ENCODE measurements at places on chromosomes 7 and 10. TPM values are rescaled to one million over a fixed set of nuclear protein-coding genes. Genes with fewer than 3 reads are reported as not detected.

The SEC24C gene
- 51.9 TPM for total RNA-seq

The STAG3 gene
- total RNA-seq, result 5.2 TPM

The RPA3 gene
- total RNA-seq, result 22.0 TPM

The ASB15 gene
- total RNA-seq, result 0.10 TPM

The SFTPD gene
- not detected for total RNA-seq

The TMEM184A gene
- 0.63 TPM for total RNA-seq

The SEC31B gene
- 17.9 TPM for total RNA-seq

The GSTO1 gene
- total RNA-seq, result 124 TPM

The FAM13C gene
- 34.3 TPM for total RNA-seq

The CCDC146 gene
- 4.6 TPM for total RNA-seq

The ZNF12 gene
- 18.5 TPM for total RNA-seq

The MMP21 gene
- total RNA-seq, result not detected

The RET gene
- 24.1 TPM for total RNA-seq

The TMEM72 gene
- total RNA-seq, result 0.16 TPM

The BAMBI gene
- total RNA-seq, result 8.5 TPM

The SOSTDC1 gene
- total RNA-seq, result 1.9 TPM

The PSD gene
- total RNA-seq, result 30.6 TPM

The LRIT1 gene
- total RNA-seq, result not detected

The TAS2R5 gene
- 1.5 TPM for total RNA-seq

The IDI2 gene
- total RNA-seq, result not detected

The DENND2A gene
- 33.9 TPM for total RNA-seq

The PLEKHS1 gene
- 0.21 TPM for total RNA-seq

The HTR5A gene
- total RNA-seq, result 0.04 TPM

The CYP26A1 gene
- 5.3 TPM for total RNA-seq

The BCAP29 gene
- total RNA-seq, result 14.9 TPM

The PNLIPRP1 gene
- 0.06 TPM for total RNA-seq

The CTAGE6 gene
- 0.82 TPM for total RNA-seq
